ENCODE measurements at places on chromosomes 4 and X.

DNA sequence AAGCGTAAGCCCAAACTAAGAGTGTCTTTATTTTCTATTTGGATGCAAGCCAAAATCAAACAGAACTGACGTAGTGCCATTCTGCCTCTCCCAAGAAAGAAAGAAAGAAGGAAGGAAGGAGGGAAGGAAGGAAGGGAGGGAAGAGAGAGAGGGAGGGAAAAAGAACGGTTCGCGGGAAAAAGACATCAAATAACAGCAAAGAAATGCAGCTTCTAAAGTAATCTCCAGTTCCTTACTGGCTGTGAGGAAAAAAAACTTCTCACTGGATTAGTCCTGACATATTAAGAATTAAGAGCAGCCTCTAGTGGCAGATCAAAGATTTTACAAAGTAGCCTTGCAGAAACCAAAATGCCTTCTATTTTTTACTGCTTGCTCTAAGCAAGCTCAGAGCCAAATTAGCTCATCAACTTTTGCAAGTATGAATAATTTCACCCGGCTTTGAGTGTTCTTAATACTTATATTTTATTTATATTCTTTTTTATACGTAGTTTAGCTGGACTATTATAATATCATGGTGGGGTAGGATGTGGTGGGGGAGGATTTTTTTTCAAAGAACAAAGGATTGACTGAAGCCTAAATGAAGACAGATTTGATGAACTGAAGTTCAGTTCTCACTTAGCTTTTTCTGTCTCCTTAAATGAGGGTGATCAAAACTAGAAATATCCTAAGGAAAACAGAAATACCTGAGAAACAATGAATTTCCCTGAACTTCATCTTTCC, 36.6 kb downstream of the PITX2 start:
- no peak for DNase-seq

GRCh38 chr4:159272273-159273140, 169.6 kb downstream of the RAPGEF2 start:
- DNase-seq = no peak

DNA sequence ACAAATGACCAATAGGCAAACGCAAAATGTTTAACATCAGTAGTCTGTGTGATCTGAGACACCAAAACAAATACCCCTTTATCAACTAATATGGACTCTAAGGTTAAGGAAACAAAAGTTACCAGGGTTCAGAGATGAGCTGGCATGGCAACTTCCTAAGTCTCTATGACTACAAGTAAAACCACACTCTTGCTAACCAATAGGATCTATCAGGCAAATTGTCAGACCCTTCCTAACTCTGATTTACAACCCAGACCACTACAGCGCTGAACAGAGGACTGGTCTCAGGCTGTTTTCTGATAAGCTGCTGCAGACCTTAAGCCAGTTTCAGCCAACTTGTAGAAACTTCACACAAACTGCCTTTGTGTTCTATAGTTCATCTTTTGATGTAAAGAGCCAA, 608.0 kb downstream of the TLL1 start:
- no peak for DNase-seq

- DNase-seq = no peak
These were observed 80.2 kb upstream of the MAMLD1 start for GRCh38 chrX:150282953-150283352.

- no peak for DNase-seq
These were observed 49.7 kb downstream of the HTT start for GRCh38 chr4:3124070-3124767.

DNA sequence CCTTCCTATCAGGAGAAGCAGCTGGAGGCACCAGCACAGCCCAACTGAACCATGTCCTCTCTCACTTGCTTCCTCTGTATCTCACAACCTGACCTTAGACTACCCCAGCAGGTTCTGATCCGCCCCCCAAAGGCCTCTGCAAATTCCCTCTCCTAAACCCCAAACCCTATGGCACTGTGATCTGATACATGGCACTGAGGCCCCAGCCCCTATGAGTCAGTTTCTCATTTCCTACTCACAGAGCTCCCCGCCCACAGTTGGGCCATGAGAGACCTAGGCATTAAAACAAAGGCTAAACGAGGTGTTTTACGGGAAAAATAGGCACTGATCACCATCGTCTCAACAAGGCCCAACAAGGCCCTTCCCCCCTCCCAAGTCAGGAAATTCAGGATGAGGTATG, 19.1 kb downstream of the SASH3 start:
- DNase-seq = no peak

- DNase-seq = no peak
These were observed 197.4 kb downstream of the PTTG2 start for GRCh38 chr4:38157592-38157991.

DNA sequence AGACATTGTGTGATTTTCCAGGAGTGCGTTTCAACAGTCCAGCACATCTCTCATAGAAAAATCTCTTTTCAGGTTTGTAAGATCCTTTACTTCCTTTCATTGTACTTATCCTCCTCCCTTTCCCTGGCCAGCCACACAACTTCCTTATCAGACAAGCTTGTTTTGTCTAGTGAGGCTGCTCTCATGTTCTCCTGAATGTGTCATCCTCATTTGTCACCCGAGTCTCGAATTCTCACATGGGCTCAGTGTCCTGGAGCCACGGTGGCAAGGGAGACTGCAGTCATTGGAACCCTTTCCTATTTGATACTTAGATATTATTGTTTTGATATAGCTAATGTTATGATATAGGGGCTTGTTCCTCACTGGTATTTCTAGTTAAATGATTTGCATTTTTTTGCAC, 16.9 kb downstream of the SYNPO2 start:
- DNase-seq = no peak

DNA sequence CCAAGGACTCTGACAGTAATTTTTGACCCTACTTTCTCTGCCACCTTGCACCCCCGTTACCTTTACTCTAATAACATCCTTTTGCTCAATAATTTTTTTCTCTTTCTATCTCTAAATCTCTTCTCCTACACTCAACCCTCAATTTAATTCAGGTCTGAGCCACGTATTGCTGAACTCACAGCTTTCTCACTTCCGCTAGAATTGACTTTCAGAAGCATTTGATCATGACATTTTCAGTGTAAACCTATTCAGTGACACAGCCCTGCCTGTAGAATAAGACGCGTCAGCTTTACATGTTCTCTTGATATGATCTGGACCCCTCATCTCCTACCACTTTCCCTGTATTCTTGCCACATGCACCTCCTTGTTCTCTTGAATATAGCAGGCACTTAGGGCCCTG, 439.5 kb upstream of the MAGEB2 start:
- no peak for DNase-seq
